ENCODE measurements at places on chromosomes 4 and X.
A peak's percentile ranks its signal among the peaks of the same experiment; 100 is the strongest.

DNA sequence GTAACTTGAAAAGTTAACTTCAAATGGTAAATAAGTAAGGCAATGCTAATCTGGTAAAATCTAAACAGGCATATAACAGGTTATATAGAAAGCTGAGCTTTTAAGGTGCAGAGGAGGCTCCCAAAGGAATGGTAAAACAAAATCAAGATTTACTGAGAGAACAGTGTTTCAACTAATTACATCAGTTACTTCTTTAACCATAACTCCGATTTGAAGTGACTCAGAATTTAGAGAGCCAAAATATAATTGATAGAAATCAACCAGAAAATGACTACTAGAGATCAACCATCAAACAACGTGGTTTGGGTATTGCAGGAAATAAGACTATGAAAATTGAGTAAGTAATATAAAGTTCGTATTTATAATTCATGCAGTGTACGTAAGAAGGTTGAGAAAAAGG lies 6.9 kb downstream of the G3BP2 start:
- DNase-seq = no peak

GRCh38 chr4:22129454-22130029 lies 181.0 kb upstream of the KCNIP4 start:
- DNase-seq = peak; percentile 28

DNA sequence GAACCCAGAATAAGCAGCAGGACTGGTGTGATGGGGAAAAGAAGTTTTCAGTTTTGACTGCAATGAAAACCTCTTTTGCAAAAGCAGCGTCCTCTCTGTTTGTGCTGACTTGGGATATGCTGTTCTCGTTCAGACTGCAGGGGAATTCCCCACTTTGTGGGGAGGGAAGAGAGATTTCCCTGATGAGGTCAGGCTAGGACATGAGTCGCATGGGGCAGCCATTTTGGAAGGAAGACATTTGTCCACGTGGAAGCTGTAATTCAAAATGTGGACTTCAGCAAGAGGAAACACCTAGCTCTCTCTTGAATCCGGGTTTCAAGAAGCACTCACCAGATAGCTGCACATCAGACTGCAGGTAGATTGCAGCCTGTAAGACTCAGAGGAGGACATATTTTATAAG lies 39.3 kb downstream of the ING2 start:
- no peak for DNase-seq

DNA sequence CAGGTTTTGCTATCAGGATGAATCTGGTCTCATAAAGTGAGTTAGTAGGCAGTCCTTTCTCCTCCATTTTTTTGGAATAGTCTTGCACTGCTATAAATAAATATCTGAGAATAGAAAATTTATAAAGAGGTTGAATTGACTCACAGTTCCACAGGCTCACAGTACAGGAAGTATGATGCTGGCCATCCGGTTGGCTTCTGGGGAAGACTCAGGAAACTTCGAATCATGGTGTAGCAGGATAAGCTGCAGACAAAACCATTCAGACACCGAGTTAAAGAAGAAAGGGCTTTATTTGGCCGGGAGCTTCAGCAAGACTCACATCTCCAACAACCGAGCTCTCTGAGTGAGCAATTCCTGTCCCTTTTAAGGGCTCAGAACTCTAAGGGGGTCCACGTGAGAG lies 348.2 kb downstream of the KCTD8 start:
- DNase-seq = no peak

DNA sequence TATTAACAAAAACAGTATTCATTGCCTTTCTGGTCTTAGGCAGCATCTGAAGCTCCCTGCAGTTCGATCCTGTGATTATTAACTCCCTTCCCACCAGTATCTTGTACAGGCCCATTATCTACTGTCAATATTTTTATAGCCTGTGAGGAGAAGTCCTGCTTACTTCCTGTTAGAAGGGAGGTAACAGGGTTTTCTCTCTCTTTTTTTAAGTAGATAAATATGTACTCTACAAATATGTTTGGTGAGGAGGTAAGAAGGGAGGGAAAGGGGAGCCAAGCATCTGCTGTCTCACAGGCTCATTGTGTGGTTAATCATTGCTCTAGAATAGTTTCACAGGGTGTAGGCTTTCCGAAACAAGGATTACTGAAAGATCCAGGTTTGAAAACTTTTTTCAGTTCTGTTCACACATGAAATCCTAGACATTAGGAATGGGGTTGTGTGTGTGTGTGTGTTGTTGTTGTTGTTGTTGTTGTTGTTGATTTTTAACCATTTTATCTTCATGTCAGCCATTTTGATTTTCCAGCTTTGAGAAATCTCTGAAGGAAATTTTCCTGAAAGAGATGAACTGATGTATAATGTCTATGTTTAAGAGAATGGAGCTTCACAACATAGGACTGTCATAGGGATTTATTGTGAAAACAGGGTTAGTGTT lies 14.2 kb downstream of the ATOH1 start:
- peak; percentile 48 for DNase-seq

DNA sequence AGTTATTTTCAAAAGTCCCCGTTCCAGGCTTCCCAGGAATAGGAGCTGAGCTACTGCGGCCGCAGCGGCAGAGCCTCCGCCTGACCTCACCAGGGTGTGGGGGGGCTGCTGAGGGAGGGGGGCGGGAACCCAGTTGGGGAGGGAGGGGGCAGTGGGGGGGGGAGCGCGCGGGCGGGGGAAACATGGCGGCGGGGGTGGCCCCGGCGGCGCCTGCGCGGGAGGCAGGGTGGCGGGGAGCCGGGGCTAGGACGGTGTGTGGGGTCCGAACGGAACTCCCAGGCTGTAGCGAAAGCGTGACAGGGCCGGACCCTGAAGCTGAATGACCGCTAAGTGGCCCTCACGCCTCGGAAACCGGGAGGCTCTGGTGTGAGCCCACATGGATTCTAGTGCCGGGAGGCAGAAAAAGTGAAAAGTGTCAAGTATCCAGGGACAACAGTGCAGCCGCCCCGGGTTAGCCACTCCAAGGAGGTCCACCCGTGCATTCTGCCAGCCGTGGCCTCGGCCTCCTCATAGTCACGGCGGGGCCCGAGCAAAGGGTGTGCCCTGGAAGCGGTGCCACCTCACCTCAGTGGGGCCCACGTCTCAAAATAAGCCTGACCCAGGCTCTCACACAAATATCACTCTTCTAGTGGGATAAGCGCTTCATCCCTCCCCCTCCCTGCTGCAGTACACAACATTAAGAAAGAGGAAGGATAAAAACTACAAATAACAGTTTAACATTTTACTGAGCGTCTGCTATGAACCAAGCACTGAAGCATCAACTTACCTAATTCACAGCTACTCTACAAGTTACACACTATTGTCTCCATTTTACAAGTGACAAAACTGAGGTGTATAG lies at the start of gene KLHL13:
Gene KLHL13 (minus strand): TSS at position 98 of the 838 bp plus-strand sequence. CDS start 88,337 bp downstream, outside the sequence.
- peak; percentile 64 for DNase-seq

DNA sequence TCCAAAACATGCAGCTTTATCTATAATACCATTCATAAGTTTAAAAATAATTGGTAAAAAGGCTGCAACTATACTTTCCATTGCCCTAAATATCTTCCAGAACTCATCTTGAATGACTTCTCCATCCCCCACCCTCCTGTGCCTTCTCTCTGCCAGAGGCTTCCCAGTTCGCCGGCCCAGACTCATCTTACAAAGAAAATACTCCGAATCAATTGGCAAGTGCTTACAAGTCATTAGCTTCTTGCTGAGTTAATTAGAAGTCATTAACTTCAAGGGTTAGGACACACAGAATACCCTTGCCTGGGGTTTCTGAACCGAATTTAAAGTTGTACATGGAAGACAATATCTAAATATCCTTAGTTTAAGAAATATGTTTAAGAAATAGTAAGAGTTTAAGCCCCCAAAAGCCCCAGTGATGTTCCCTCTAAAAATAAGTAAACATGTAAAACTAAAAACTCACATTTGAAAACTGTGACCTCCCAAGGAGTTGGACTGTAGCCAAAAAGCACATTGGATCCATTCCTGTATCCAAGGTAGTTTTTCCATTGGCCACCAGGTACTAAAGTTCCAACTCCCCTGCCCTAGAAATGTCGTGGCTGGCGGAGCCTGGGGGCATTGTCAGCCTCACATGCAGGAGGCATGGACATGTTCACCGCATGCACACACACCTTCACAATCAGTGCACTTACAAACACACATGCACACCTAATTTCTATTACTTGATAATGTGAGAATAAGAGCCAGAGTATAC lies 535.2 kb upstream of the FAT1 start:
- no peak for DNase-seq

DNA sequence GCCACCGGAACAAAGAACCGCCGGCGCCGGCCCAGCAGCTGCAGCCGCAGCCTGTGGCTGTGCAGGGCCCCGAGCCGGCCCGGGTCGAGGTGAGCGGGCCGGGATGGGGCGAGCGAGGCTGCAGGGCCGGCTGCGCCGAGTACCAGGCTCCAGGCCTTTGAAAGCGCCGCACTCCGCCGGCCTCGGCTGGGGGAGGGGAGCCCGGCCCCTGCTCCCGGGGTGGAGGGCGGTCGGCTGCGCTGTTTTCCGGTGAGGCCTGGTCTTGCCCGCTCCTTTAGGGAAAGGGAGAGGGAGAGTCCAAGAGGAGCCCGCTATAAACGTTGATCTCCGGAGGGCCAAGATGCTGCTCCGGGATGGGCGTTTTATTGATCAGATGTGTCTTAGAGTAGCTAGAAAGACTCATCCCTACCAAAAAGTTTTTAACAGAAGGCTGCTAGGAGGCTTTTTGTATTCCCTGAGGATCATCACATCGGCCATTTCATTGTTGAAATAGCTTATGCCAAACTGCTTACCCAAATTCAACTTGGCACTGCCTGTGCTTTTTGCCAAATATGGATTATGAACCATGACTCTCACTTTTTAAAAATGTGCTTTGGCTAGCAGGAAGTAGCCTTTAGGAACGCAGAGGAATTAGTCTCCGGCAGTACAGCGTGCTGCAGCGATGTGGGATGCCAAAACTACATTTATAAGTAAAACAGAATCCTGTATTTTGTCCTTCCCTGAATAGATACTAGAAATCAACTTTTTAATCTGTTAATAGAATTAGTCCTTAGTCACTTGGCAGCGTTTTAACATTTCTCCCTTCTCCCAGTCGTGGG lies 760 bp downstream of the TMEM165 start:
- DNase-seq = no peak

- DNase-seq = no peak
Measured at GRCh38 chr4:95428291-95429070, 120.3 kb downstream of the UNC5C start.

Data from HuH-7 (cell line).